Stimulated activated CD8-positive, alpha-beta memory T cell treated with anti-CD3 and anti-CD28 coated beads, Interleukin-4, amount 100 ng/mL, for 1 hour (primary cell): ENCODE measurements at places on chromosomes 2 and 18.

DNA sequence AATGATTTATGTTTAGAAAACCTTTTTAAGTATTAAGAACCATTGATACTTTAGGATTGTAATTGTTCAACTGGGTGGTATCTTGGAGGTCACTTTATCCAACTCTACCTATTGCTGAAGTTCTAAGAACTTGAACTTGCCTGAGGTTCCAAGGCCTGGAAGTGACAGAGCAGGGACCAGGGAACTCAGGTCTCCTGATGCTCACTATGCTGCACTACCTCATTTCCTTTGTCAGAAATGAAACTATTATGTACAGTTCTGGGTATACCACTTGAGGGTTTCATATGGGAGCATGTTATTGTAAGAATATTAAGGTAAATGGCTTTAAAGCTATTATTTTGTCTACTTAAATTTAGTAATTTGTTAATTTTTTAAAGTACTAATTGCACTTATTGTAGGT lies 3.0 kb downstream of the MBD5 start:
- no peak for DNase-seq

DNA sequence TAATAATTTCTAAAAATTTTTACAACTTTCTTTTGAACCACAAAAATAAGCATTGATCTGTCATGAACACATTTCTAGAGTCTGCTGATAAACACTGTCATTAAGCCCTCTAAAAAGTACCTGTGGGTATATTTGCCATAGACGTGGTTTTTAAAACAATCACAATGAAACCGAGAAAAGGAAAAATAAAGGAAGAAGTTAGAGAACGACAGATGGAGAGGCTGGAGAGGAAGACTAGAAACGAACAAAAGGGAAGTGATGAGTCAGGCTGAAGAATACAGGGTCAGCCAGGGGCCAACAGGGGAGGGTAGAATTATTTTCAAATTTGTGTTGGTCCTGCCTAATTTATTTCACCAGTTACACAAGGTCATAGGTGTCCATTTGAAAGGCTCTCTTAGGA lies 62.0 kb downstream of the MYL12B start:
- no peak for DNase-seq

DNA sequence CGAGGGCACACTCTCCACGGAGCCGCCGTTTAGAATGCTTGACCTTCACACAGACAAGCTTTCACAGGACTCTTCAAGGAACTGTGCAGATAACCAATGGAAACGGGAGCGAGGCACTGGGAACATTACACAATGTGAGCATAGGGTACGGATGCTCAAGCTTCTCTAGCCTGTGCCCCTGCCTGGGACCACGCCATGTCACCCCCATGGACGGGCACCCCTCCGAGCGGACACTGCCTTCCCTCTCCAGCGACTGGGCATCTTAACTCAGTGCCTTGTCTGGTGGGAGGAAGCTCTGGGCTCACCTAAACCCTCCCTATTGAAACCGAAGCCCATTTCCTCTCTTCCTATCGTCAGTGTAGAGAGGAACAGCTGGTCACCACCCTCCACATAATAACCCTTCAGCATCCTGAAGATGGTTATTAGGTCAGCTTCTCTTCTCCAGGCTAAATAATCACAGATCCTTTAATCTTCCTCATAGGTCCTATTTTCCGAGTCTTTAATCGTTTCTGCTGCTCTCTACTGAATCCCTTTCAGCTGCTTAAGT lies 626.7 kb downstream of the GALR1 start:
- no peak for DNase-seq

DNA sequence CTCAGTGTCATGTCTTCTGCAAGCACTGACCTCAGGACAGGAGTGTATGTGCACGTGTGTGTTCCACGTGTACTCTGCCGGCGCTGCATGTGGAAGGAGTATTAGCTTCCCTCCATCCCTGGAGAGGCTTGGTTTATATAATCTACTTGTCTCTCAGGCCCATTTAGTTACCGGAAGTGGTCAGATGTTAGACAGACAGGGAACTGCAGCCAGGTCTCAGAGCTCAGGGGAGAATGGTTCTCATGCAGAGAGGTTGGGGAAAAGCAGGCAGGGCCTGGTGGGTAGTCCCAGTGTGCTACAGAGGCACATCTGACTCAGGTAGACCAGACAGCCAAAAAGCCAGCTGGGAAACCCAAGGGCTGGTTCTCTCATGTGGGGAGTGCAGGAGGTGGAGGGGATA lies 167.9 kb downstream of the CTIF start:
- no peak for DNase-seq

DNA sequence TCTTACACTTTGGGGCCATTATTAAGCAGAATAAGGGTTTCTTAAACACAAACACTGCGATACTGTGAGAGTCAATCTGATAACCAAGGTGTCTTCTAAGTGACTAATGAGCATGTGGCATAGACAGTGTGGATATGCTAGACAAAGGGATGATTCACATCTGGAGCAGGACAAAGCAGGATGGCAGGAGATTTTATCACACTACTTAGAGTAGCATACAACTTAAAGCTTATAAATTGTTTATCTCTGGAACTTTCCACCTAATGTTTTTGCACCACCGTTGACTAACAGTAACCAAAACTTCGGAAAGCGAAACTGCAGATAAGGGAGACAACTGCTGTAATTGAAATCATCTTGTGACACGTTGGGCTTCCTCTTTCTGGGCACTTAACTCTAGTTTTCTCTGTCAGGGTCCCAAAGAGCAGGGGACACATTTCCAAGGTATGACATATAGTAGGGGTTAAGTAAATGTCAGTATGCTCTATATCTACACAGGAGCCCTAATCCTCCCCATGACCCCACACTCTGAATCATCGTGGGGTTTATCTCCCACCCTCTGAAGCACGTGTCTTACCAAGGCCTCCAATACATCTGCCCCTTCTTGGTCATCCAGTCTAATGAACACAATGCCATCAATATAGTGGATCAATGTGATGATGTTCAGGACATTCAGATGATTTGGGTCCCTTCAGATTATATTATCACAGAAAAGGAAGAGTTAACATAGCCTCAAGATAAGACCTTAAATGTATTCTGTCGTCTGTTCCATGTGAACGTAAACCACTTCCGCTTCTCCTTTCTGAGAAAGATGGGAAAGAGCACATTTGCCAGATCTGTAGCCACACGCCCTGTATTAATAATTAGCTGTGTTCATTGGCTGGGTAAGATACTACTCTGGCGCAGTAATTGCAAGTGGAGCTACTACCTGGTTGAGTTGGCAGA lies 78.7 kb downstream of the FTCDNL1 start:
- DNase-seq = no peak
